ENCODE measurements at places on chromosomes 2 and 18.

- no peak for DNase-seq
These were observed 38.4 kb downstream of the PELI1 start for GRCh38 chr2:64105670-64106461.

DNA sequence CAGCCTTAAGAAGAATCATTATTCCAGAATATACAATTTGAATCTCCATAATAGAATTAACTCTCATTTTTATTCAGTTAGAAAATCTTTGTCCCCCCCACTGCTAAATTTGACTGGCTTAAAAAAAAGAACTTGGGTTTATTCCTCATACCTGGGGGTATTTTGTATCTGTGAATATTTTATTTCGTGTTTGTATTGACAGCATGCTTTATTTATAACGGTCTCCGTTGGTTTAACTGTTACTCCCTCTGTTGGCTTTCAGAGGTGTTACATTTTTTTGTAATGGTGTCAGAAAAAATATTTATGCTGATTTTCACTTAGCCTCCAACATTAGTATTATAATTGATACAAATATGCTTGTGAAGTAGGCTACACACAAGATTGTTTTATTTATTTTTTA lies 109.1 kb downstream of the HAUS1 start:
- DNase-seq: no peak

- no peak for DNase-seq
These were observed 282.2 kb upstream of the ATP5MC3 start for GRCh38 chr2:175463589-175464310.

DNA sequence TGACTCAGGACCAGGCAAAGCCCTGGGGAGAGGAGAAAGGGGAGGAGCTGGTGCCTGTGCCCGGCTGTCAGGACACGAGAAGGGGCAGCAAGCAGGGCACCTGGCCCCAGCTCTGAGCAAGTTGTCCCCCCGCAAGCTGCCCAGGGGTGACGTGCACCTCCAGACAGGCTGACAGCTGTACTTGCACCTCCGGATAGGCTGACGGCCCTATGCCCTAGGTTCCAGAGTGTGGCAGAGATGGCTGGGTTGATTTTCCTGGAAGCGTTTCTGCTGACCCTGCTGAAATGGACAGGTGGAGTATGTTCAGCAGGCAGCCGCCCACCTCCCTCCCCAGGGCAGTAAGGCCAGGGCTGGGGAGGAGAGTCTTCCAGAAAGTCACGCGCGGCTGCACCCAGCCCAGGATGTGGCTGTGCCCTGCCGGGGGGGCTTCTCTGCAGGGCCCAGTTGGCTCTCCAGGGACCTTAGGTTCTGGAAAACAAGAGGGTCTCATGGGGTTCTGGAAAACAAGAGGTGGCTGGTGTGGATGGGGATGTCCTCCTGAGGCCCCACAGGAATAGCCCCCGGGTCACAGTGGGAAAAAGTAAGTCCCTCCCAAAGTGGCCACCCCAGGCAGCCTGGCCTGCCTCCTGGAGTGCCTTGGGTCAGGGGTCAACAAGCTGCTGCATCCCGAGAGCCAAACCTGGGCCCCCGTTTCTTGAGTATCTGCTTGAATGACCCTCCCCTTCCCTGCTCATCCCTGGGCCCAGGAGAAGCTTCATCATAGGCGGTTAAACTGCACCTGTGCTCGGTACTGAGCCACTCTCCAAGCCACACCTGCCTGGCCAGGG lies 71.4 kb upstream of the OTOS start:
- no peak for DNase-seq

DNA sequence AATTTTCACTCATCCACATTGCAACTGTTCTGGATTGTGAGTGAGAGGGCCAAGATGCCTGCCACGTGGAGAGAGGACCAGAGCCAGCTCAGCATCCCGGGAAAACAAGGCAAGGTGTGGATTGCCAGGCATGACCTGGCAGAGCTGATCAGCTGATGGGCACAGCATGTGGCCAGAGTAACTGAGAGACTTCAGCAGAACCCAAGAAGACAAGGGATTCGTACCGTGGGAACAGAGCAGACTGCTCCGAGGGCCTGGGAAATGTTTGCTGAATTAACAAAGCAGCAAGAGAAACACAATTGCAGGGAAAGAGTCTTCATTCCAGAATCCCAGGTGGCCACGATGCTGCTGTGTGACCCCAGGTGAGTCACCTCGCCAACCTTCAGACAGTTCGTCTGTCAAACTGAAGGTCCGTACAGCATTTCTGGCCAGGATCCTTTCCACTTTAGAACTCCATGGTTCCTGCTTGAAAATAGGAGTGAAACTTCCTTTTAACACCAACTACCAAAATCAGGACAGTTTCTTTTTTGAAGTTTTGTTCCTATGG lies 26.3 kb upstream of the POMC start:
- no peak for DNase-seq

DNA sequence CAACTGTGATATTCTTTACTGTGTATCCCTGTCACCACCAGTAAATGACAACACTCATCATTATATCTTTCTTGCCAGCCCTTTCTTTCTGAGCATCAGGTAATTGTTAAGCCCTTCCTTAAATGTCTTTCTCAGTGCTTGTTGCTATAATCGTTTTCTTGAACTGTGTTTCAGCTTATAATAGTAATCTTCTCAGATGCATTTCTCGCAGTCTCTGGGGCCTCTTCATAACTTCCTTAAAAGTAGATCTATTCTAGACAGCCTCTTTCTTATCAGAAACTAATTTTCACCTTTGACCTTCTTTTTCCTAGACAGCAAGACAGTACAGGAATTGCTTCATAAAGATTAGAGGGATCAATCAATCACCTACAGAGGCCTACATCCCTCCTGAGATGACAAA lies 648.1 kb downstream of the CPS1 start:
- DNase-seq: no peak
